ENCODE measurements at places on chromosomes 13 and 19.
A peak's percentile ranks its signal among the peaks of the same experiment; 100 is the strongest.

GRCh38 chr13:48583859-48584311, 51.0 kb upstream of the RCBTB2 start:
- DNase-seq = no peak

DNA sequence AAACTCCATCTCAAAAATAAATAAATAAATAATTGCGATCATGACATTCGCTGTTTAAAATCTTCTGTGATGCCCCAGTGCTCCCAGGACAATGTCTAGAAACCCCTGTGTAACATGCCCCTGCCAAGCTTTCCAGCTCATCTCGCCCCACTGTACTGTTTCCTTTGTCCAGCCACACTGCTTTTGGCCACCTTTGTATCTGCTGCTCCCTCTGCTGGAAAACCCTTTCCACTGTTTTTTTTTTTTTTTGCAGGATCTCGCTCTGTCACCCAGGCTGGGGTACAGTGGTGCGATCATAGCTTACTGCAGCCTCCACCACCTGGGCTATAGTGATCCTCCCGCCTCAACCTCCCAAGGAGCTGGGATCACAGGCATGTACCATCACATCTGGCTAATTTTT, 7.5 kb downstream of the PLAUR start:
- no peak for DNase-seq

DNA sequence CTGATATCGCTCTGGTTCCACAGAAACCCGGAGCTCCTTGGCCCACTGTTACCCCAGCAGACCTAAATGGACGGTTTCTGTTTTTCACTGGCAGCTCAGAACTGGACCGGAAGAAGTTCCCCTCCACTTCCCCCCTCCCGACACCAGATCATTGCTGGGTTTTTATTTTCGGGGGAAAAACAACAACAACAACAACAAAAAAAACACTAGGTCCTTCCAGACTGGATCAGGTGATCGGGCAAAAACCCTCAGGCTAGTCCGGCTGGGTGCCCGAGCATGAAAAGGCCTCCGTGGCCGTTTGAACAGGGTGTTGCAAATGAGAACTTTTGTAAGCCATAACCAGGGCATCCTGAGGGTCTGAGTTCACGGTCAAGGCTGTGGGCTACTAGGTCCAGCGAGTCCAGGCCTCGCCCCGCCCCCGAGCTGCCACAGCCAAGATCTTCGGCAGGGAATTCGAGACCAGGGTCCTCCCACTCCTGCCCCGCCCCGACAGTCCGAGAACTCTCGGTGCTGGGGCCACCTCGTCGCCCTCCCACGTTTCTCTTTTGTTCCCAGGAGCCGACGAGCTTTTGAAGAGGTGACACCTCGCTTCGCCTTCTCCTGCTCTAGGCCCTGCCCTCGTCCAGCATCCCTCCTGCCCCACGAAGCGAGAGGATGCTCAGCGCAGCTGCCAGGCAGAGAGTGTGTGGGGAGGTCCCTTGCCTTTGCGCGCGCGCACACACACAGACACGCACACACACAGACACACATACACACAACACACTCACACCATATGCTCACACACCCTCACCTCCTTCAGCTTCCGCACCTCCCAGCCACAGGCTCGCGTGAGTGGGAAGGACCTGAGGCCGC, 8.8 kb downstream of the ZIC2 start:
- DNase-seq = no peak

DNA sequence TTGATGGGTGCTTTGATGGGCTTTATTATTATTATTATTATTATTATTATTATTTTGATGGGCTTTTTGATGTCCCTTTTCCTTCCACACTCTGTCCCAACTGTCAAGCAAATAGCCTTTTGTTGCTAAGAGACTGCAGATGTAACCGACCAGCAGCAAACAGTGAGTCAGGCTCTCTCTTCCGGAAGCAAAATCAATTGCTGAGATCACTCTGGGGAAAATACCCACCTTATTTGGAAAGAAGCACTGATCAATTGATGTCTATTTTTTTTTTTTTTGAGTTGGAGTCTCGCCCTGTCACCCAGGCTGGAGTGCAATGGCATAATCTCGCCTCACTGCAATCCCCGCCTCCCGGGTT, 2.9 kb downstream of the LDLR start:
- peak; percentile 65 for DNase-seq

DNA sequence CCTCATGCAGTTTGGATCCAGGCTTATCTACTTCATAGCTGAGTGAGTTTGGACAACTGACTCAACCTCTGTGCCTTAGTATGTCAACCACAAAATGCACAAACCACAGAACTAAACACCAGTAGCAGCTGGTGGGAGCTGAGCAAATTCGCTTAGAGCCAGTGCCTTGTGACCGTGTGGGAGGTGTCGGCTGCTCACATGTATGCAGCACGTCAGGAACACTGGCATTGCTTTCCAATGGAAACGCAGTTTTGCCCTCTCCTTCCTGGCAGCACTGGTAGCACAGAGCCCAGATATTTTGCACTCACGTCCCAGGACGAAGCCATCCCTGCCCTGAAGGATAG, 8.3 kb upstream of the NTN5 start:
- no peak for DNase-seq

- DNase-seq = no peak
Observed at GRCh38 chr19:48117515-48118130, 7.0 kb upstream of the PLA2G4C start.

DNA sequence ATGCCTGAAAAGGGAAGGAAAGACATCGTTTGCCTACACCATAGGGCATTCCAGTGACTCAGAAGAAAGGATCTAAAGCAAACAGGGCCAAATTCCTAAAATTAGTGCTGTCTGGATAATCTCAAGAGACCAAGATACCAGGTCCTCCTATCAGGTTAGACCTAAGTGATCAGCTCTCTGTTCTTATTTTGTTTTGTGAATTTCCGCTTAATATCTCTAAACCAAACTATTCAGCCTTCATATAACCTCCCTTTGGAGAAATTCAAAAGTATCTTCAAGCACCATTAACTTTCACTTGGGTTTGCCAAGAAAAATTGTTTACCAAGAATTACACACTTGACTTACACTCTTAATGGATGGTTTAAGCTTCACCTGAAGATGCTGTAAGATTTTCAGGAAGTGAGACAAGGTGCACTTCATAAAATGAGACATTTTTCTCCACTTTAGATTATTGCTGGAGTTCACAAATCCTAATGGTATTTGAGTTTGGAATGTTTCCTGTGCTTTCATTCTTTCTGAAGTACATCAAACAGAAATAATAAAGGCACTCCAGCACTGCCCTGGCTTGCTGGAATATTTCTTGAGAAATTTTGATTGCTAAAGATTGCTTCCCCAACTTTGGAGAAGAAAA, 376.1 kb downstream of the LMO7 start:
- no peak for DNase-seq

- DNase-seq = no peak
Observed at GRCh38 chr13:37225414-37226070, 120.1 kb upstream of the CSNK1A1L start.

DNA sequence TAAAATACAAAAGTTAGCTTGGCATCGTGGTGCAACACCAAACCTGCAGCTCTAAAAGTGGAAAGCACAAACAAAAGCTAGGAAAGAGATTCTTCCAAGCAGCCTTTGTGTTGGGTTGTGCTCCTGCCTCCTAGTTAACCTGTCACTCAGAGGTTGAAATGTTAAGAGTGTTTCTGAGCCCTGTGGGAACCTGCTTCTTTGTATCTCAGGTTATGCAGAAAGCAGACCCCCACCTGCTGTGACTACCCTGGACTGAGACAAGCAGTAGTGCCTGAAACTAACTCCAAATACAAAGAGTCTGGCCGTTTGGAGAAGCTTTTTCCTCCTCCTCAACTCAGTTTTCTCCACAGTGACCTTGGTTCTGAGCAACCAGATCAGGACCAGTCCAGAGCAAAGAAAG, 158.4 kb upstream of the CSNK1A1L start:
- DNase-seq = no peak

DNA sequence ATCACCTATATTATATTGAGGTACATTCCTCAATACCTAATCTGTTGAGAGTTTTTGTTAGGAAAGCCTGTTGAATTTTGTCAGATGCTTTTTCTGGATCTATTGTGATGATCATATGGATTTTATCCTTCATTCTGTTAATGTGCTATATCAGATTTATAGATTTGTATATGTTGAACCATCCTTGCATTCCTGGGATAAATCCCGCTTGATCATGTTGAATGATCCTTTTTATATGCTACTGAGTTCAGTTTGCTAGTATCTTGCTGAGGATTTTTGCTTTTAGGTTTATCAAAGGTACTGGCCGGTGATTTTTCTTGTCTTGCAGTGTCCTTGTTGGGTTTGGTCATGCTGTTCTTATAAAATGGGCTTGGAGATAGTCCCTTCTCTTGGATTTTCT, 12.0 kb upstream of the ZNF331 start:
- DNase-seq = no peak

DNA sequence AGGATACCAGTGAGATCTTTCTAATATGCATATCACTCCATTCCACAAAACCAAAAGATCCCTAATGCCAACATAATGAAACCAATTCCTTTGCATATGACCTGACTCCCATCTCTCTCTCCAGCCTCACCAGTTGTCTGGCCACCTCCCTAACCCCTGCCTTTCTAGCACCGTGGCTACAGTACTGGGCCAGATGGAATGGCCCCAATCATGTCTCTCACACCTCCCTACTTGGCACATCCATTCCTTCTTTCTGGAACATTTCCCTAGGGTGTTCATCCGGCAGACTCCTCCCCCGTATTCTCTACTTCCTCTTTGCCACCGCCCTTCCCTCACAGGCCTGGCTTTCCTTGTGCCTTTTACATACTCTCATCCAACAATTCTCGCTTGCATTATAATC, 62.0 kb downstream of the GPALPP1 start:
- DNase-seq = no peak

DNA sequence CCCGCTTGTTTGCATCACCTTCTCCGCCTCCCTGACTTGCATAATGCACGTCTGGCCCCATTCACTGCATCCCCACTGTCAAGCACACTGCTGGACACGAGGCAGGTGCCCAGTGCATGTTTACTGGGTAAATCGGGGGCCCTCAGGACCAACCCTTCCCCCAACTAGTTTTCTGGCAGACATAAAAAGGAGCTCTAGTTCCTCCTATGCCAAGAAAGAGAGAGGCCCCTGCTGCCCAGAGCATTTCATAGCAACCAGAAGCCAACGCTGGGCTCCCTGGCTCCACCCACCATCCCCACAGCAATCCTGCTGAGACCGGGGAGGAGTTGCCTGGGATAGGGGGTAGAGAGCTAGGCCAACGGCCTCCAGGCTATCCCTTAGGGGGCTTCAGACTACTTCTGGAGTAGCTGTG, 23.2 kb downstream of the ANKRD27 start:
- no peak for DNase-seq

DNA sequence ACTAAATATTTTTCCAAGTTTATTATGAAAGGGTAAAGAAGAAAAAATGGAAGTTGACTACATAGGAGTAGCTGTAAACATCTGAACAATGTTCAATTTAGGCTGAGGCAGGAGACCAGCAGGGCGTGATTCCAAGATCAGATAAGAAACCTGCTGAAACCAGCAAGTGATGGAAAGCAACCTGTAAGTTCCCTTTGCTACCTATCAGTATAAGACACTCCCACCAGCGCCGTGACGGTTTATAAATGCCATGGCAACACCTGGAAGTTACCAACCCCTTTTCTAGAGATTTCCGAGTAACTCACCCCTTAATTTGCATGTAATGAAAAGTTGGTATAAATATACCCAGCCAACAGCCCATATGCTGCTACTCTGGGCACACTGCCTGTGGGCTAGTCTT, 1.1 kb upstream of the ZNF45 start:
- no peak for DNase-seq

GRCh38 chr13:89982407-89983095, 1364.9 kb upstream of the MIR17HG start:
- no peak for DNase-seq

DNA sequence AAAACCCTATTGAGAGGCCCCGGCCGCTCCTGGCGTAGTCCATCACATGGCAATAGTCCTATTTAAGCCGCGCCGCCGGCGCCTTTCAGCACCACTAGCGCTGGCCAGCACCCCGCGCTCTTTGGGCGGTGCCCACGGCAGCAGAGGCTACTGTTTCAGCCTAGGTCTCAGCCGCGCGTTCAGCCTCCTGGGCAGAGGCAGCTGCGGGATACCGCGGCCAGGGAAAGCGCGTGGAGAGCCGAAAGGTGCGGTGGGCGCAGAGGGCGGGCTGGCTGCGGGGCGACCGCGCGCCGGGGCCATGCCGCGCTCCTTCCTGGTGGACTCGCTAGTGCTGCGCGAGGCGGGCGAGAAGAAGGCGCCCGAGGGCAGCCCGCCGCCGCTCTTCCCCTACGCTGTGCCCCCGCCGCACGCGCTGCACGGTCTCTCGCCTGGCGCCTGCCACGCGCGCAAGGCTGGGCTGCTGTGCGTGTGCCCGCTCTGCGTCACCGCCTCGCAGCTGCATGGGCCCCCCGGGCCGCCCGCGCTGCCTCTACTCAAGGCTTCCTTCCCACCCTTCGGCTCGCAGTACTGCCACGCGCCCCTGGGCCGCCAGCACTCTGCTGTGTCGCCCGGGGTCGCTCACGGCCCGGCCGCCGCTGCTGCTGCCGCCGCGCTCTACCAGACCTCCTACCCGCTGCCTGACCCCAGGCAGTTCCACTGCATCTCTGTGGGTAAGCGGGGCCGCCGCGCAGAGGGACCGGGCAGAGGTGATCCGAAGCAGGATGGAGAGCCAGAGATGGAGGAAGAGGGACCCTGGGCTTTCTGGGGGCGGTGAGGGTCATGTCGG, at the start of gene GSX1:
GSX1 (plus strand) TSS at position 91 of the 826 bp plus-strand sequence; CDS start at position 299, 208 bp downstream.
- no peak for DNase-seq

Measured in CD4-positive, alpha-beta T cell treated with Interleukin-6 at 100 ng/mL for 8 hours (primary cell).